ENCODE measurements at places on chromosomes 4 and X. TPM values are rescaled to one million over a fixed set of nuclear protein-coding genes. Genes with fewer than 3 reads are reported as not detected.

- DNase-seq, result no peak
These were observed 104.6 kb upstream of the MXRA5 start for GRCh38 chrX:3450881-3451570.

DNA sequence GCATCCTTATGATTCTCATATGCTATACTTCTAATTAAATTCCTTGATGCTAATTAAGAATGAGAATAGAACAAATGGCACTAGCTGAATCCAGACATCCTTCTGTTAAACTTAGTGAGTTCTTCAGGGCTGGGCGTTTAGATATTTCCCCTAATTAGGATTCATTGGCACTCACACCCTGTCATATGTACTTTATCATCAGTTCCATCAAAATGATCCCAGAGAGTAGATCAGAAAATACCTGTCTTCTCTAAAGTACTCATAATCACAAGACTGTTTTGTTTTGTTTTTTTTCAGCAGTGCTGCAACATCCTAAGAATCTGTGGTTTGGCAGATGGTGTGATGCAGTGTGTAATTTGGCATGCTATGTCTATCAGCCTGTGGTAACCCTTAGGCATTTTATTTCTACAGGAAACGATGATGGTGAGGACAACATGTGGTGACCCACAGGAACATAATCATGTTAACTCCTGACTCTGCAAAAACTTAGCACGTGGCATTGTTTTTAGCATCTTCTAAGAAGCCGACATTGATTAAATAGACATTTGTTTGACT, 2528.4 kb downstream of the ARAP2 start:
- DNase-seq, result peak; percentile 68

DNA sequence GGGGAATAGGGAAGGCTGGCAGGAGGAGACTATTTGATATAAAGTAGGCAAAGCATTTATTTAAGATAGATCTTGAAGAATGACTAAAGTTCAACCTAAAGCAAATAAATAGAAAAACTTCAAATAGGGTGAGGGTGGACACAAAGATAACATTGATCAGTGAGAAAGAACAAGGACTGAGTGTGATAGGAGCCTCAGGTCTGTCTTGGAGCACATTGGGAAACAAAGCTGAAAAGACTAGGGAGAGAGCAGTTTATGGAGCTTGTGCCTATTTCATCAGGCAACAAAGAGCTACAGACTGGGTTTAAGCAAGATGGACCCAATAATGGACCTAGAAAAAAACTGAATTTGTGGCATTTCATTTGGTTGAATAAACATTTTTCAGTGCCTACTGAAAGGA, 425.6 kb downstream of the SMARCA1 start:
- DNase-seq, result no peak

DNA sequence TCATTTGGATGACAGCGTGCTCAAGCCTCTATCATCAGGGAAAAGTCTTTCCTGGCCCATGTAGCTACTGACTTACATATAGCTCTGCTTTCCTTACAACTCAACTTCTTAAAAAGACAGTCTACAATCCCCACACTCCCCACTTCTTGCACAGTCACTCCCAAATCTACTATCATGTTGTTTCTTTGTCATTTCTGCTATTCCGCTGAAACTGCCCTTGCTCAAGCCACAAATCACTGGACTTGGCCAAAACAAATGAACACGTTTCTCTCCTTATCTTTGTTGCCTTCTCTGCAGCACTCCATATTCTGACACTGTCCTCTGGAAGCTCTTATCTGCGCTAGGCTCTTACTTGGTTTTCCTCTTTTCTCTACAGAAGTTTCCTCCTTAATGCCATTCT, 28.2 kb downstream of the GPRIN3 start:
- no peak for DNase-seq

DNA sequence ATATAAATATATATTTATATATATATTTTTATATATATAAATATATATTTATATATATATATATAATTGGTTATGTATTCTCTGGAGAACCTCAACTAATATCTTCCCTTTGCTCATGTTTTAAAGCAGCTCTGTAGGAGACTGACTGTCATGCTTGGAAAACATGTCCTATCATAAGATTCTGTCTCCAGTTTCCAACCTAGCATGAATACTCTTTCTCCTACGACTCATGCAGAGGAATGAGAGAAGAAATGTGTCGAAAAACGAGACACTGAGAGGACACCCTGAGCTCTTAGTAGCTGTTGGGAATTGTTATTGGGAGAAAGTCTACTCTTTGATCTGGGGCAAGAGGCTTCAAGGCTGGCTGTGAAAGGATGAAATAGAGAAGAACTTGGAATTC, 166.5 kb upstream of the SLIT2 start:
- no peak for DNase-seq

- no peak for DNase-seq
These were observed 506.9 kb upstream of the FAM47C start for GRCh38 chrX:36501169-36501702.

- DNase-seq, result no peak
These were observed 67.0 kb upstream of the FAT1 start for GRCh38 chr4:186790630-186791029.

- no peak for DNase-seq
These were observed 32.9 kb upstream of the DKK2 start for GRCh38 chr4:107069049-107069448.

DNA sequence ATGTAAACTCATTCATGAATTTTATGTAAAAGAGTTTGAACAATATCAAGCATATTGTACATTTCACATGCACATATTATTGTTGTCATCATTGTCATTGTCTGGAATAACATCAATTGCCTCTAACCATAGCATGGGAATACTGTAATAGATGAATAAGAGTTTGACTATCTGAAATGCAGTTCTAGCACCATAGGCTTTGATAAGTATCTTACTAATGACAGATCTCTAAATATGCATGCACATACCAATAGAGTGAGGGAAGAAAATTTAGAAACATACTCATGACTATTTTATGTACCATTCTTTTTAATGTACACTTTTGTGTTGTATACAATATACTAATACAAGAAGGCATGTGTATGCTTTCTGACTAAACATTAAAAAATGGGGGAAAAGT, 161.6 kb upstream of the SPRY1 start:
- DNase-seq, result no peak

The SSX2B gene
- not detected for total RNA-seq

The PRKG2 gene
- 2.3 TPM for total RNA-seq

The DMRTC1B gene
- not detected for total RNA-seq

The AFAP1 gene
- total RNA-seq, result 54.4 TPM

The L1CAM gene
- total RNA-seq, result 122 TPM

The FAT1 gene
- total RNA-seq, result 359 TPM

The EFHC2 gene
- total RNA-seq, result not detected

All from kidney epithelial cell (primary cell).